ENCODE measurements at places on chromosomes 2 and 18.

- DNase-seq, result no peak
Measured at GRCh38 chr2:128635361-128635900, 316.8 kb upstream of the HS6ST1 start.

GRCh38 chr2:149994057-149994728 lies 406.6 kb upstream of the MMADHC start:
- no peak for DNase-seq

DNA sequence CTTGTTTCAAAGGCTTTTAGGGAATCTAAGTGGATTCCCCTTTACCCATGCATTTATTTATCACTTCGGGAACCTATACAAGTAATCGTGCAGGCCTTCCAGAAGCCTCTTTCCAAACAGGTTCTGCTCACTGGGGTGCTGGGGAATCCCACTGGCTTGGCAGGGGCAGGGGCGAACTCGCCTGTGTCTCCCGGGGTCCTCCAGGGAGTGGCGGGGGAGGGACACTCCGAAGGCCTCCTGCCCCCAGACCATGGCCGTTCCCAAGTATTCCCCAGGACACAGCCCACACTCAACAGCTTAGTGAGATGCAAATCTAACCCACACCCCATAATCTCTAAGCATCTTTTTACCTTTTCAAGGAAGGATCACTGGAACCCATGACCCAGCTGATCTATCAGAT lies 6.5 kb downstream of the DNMT3A start:
- DNase-seq, result no peak

- no peak for DNase-seq
Measured at GRCh38 chr2:144472046-144472412, 47.9 kb downstream of the ZEB2 start.

DNA sequence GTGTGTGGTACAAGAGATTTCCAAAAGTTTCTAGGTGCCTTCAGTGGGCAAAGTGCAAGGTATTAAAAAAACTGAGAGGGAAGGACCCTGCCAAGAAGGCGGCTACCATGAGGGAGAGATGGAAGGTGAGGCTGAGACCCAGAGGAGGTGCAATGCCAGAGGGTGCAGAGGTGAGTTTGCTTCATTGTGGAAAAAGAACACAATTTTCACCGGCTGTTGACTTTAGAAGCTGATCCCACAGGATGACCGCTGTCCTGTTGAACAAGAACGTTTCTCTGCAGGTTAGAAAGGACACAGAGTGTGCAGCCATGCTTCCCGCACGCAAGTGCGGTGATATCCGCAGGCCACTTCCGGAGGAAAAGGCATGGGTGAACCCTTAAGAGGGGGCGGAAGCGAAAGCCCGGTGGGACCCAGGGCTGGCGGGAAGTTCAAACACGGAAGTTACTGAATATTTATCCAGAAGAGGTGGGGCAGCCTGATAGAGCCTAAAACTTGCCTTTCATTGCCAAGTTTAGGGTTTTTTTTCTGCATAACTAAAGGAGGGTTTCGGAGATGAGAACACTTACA lies 16.6 kb downstream of the SP110 start:
- DNase-seq, result no peak

GRCh38 chr2:123916531-123916930 lies 108.6 kb upstream of the CNTNAP5 start:
- DNase-seq, result no peak

- no peak for DNase-seq
Measured at GRCh38 chr2:236774171-236774570, 204.5 kb downstream of the ACKR3 start.

GRCh38 chr18:45342166-45342565 lies 273.1 kb upstream of the SLC14A2 start:
- DNase-seq, result no peak

- no peak for DNase-seq
Measured at GRCh38 chr2:3634596-3635121, 23.3 kb upstream of the ALLC start.

GRCh38 chr2:120876526-120877280 lies 141.0 kb downstream of the GLI2 start:
- DNase-seq, result no peak

- no peak for DNase-seq
Measured at GRCh38 chr2:6960659-6961058, 43.4 kb downstream of the RNF144A start.
